ENCODE measurements at places on chromosomes 2 and 18.

GRCh38 chr2:29662861-29663260 lies 258.5 kb downstream of the ALK start:
- DNase-seq, result no peak

DNA sequence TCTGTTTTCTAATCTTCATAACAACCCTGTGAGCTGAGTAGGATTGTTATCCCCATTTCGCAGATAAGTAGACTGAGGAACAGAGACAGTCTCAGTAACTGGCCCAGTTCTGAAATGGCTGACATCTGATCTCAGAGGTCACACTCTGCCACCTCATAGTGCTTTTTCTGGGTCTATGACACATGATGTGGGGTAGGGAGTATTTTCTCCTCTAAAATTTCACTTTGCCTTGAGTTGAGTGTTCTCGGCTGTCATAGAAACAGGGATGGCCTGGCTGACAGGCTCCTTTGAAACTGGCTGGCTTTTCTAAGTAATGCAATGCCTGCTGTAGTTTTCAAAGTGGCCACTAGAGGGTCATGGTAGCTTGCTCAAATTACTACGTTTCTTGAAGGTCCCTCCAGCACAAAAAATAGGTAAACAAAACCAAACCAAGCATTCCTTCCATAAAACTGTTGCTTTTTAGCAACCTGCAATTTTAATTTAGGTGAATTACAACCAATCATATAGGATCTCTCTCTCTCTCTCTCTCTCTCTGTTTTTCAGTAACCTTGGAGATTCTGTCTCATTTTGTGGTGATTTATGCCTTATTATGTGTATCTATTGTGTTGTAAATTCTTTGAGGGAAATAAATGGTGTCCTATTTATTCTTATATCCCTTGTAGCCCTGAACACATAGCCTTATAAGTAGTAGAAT lies 84.2 kb upstream of the TTN start:
- DNase-seq, result peak; percentile 25

GRCh38 chr2:128549094-128549493 lies 230.4 kb upstream of the HS6ST1 start:
- no peak for DNase-seq

GRCh38 chr2:236473691-236474090 lies 95.9 kb upstream of the ACKR3 start:
- DNase-seq, result no peak

DNA sequence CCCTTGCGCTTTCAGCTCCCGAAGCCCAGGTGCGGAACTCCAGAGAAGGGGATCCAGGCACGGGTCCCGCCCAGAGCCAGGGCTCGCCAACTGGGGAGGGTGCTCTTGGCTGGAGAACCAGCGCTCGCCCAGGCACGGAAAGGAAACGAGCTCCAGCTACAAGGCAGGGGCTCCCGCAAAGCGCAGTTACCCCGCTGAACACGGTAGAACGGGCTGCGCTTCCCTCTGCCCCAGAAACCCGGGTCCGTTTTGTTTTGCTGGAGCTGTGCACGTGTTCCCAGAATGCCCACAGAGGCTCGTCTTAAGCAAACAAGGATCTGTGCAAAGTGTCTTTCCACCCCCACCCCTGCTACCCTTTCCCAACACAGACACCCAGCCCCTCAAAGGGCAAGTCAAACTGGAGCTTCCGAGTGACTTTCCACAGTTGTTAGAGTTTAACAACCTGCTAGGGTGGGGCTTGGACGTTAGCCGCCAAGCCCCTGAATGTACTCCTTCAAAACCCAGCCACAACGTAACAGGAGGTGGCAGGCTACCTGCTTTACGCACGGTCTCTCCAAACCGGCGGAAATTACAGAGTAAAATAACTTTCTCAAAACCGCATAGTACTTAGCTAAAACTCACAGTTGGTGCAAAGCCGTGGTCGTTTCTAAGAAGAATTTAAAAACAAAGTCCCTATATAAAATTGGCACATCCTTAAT lies 775 bp downstream of the RNF125 start:
- DNase-seq, result peak; percentile 37

DNA sequence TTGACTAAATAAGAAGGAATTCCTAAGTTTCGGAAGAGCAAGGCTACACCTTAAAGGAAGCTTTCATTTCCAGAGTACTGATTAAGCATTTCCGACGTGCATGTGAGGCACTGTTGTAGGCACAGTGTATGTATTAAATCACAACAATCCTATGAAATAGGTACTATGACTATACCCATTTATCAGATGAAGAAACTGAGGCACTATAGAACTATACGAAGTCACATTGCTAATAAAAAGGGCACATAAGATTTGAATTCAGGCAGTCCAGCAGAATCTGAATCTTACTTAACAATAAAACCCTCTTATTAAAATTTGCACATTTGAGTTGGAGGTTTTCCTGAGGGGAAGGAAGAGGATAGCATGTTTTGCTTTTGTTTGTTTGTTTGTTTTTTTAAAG lies 243.5 kb upstream of the FANCL start:
- no peak for DNase-seq

DNA sequence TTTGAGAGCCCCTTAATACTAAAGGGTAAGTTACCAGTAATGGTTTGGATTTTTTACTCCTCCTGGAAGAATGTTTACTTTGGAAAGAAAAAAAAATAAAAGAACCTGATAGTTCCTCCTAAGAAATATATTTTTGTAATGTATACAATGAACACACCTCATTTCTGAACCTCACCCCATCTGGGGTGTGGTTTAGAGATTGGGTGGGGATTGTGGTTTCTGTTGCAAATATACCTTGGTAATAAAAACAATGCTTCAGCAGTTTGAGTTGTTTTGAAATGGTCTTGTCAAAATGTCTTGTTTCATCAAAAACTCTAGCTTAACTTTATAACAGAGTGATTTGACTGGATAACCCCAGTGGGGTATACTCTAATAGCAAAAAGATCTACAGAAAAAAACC lies 448.9 kb upstream of the MEIS1 start:
- no peak for DNase-seq

- no peak for DNase-seq
These were observed 602.9 kb downstream of the NYAP2 start for GRCh38 chr2:226002438-226002837.

DNA sequence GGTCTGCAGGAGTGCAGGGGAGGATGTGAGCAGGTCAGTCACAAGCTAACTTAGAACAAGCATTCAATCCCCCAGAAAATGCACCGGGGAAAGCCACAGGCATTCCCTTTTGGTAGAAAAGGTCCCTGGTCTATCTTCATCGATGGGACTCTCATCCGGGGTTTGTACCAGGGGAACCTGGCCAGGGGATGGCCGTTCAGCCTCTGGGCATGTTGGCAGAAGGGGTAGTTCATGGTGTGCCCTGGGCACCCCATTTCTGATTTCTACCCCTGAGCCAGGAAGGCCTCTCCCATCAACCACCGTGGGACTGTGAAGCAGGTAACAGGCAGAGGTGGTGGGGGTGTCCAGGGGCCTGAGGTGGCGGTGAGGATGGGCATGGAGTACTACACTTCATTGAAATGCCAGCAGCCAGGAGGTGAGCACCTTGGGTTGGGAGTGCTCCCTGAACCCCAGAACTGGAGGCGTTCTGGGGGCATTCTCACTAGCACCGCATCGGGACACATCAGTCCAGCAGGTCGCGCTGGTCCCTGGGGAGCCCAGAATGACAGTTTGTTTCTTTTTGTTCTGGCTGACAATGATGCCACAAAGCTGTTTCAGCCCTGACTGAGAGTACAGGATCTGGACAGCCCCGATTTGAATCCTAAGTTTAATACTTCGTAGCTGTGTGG lies 172.3 kb downstream of the SMAD7 start:
- no peak for DNase-seq

DNA sequence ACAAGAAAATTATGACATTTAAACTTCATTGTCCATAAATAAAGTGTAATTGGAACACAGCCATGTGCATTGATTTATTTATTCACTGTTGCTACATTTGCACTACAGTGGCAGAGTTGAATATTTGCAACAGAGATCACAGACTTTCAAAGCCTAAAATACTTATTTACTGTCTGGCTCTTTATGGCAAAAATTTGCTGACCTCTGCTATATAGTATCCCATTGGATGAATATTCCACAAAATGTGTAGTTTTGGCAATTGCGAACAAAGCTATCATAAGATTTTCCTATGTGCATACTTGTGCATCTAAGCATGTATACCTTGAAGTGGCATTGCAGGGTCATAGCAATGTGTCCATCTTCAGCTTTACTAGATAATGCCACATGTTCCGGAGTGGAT lies 32.1 kb downstream of the CCDC85A start:
- DNase-seq, result no peak

- DNase-seq, result no peak
These were observed 37.2 kb upstream of the NEMP2 start for GRCh38 chr2:190571686-190572085.

DNA sequence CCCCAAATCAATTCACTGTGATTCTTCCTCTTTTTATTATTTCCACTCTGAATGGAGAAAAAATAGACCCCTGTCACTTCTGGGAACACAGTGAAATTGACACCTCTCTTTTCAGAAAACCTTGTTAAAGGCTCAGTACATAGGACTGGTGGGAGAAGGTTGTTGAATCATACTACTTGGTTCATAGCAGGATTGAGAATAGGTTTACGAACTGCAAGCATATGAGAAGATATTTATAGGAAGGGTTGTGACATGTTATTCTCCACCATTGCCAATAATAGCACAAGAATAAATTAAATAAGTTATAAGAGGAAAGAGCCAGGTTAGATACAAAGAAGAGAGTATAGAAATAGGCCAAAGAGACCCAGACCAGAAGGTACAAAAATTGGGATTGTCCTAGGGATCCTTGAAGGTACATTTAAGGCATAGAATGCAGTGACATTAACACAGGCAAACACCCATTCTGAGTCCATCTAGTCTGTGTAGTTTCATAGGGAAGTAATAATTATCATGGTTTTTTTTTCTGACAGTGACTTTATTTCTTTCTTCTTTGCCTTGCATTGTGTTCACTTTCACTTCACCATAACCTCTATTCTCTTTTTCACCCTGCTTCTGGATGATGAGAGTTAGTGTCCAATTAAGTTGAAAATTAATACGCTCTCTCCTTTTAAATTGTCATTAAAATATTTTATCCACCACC lies 21.8 kb upstream of the SERPINE2 start:
- no peak for DNase-seq

DNA sequence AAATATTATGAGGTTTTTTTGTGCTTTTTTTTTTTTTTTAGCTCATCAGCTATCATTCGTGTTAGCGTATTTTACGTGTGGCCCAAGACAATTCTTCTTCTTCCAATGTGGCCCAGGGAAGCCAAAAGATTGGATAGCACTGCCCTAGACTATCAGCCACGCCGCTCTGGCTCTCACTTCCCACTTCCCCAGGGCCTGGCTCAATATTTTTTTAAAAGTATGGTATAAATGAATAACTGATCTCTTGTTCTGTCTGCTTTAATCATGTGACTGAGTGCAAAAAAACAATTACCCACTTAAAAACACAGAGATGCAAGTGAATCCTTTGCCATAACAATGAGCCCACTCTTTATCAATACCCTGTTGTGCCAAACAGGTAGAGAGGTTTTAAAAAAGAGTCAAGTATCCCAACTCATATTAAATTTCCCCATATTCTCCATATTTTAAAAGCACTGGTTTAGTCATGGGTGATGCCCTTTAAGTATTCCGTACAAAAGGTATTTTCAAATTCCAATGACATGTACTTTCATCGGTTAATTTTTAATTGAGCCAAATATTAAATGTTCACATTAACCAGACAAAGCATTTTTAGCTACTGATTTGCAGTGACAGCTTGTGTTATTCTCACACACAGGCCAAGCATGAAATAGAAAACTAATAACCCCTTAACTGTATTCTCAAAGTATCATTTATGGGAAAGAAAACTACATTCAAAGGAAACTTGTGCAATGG lies 12.6 kb downstream of the BCL2 start:
- no peak for DNase-seq

GRCh38 chr2:39128919-39129391 lies 8.1 kb upstream of the SOS1 start:
- no peak for DNase-seq

- no peak for DNase-seq
These were observed 193.8 kb upstream of the ARL4C start for GRCh38 chr2:234690569-234691213.

DNA sequence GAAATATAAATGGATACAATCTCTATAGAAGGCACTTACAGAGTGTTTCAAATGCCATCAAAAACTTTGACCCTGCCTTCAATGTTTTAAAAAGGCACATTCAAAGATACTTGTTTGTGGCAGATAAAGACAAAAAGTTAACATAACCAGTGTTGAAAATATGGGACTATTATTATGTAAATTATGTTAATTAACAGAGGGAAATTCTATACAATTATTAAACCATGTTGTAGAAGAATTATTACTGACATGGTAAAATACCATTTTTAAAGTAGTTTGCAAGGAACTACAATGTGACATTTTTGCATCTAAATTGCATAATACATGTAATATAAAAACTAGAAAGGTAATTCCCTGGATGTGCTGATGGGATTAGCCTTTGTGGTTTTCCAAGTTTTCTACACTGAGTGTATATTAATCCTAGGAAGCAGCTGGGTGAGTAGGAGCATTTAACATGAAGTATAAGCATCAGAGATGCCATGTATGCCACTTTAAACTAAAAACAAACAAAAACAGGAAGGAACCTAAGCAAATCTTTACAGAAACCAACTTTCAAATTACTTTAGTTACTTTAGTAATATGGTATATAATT lies 21.7 kb downstream of the MIB1 start:
- DNase-seq, result no peak

- DNase-seq, result no peak
These were observed 21.7 kb upstream of the UGP2 start for GRCh38 chr2:63819765-63820717.

DNA sequence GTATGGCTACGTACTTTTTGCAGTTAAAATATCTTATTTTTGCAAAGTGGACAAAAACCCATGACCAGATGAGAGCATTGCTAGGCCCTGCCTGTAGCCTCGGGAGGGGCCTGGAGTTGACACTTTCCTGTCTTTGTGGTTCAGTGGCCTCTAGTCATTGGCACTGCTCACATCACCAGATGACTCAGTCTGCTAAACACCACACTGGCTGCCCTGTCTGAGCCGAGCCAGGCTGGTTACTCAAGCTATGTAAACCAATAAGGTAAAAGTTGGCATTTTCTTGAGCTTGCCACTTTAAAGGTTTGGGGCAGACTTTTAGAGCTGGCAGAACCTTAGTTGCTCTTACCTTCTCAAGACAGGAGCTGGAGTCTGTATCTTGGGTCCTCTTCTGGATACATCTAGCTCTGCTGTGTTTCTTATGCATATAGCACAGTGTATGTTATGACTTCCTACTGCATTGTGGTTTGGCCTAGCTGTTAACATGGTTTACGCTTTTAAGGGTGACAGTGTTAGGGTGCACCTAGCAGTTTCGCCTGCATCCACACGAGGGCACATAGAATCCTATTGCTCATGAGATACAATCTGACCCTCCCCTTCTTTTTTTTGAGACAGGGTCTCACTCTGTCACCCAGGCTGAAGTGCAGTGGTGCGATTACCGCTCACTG lies 76.4 kb downstream of the AP1S3 start:
- DNase-seq, result peak; percentile 29

Measured in T-helper 9 cell (primary cell).